Ureter (tissue), 1 donor: ENCODE measurements at places on chromosomes 3 and 15. TPM values are rescaled to one million over a fixed set of nuclear protein-coding genes. Genes with fewer than 3 reads are reported as not detected.

The GRAMD1C gene
- 11.1 TPM for total RNA-seq

The VIPR1 gene
- total RNA-seq = 72.7 TPM

The AGBL1 gene
- not detected for total RNA-seq

The TNFSF10 gene
- 44.1 TPM for total RNA-seq

DNA sequence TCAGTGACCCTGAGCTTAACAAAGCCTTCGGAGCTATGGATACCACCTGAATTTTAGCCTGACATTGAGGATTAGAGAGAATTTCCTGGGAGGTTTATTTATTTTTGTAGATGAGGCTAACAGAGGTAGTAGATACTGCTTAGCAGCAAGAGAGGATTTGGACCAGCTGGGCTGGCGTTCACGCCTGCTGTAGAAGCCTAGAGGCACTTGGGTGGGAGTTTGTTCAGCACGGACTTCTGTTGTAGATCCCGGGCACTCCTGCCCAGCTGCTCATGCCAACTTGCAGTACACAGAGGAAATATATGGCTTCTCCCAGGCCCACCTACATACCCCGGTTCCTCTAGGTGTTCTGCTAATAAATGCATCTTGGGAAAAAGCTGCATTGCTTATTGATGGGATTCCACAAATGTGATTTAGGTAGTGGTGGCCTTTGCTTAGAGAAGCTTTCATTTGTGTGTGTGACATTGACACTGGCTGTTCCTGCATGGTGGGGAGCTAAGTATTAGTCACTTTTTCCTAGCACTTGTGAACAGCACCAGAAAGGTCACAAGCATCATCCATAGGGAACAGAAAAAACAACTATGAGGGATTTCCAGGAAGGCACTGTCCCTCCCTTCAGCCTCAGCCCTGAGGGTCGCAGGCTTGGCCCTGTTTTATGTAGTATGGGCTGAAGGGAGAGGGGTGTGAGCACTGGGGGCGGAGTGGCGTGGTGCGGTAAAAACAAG lies 324.8 kb upstream of the LRRFIP2 start:
- DNase-seq = no peak

GRCh38 chr15:86235667-86236066 lies 156.0 kb downstream of the AGBL1 start:
- DNase-seq = no peak

DNA sequence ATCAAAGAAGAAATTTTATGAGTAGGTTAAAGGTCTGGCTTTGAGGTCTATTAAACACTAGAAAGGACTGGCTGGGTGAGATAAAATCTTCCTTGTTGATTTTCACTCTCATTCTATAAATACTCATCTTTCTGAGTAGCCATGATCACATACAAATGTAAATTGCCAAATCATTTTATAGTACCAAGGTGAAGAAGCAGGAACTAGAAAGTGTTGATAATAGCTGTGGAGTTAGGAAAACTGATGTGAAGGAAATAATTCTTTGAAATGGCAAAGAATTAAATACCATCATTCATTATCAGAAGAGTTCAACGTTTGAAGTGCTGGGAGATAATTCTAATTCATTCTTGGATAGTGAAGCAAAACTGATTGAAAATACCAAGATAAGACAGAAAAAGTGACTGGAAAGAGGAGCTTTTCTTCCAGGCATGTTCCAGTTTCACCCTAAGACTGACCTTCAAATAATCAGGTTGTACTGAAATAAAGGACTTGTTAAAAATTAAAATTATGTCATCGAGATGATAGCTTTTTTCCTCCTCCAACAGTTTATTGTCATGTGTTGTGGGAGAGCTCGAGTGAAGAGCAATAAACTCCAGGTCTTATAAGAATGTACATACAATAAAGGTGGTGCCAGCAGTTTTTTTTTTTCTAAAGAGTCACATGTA lies 17.4 kb downstream of the THBS1 start:
- no peak for DNase-seq

DNA sequence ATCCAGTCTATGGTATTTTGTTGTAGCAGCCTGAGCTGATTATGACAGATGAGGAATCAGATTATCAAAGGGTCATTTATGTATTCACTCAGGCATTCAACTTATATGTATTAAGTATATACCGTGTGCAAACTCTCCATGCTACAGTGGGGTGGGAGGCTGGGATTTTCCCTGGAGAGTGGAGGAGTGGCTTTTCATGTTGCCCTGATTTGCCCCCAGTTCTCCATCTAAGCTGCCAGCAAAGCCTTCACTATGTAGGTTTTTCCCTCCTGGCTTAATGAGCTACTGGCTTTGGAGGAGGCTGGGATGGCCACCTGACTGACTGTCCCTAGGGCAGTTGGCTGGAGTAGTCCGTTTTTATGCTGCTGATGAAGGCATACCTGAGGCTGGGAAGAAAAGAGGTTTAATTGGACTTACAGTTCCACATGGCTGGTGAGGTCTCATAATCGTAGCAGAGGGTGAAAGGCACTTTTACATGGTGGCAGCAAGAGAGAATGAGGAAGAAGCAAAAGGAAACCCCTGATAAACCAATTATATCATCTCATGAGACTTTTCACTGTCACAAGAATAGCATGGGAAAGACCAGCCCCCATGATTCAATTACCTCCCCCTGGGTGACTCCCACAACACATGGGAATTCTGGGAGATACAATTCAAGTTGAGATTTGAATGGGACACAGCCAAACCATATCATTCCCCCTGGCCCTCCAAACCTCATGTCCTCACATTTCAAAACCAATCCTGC lies 253.9 kb downstream of the RPLP1 start:
- DNase-seq = no peak
